ENCODE measurements at places on chromosomes 6 and 20.

DNA sequence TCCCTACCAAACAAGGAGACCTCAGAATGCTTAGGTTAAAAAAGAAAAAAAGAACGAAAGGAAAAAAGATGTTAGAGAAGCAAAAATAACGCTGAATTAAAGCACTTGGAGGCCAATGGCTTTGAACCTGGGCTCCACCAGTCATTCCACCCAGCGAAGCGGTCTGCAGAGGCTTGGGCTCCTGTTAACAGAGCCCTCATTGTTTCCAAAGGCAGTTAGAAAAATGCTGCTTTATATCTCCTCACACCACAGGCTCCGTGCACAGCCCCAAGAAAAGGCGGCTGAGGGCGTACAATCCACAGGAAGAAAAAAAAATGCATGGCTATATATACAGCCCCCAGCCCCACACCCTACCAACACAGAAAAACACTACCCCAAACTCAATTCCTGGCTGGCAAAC, 255.9 kb downstream of the FOXC1 start:
- no peak for DNase-seq

DNA sequence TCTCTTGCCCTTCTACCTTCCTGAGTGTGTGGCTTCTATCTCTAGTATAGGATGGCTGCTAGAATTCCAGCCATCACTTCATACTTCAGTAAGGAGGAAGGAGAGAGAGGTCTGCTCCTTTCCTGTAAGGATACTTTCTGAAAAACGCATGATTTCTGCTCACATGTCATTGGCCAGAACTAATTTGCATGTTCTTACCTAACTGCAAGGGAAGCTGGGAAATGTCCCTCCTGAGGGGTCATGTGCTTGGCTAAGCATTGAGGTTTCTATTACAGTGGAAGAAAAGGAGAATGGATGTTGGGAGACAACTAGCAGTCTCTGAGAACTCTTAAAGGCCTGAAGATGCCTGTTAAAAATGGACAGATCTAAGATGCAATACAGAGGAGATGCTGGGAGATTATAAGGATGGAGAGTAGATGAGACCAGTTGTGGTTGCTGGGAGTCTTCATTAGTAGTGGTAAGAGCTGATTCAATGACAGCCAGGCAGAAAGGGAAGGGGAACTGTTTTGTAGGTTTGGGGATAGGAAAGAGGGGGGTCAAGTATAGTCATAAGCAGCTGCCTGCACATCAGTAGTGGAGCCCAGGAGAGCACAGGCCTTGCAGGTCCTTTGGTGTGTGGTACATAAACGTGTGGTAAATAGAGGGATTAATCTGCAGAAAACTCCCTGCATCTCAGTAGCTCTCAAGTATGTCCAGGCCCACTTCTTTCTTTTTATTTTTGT, 20.2 kb downstream of the CDS2 start:
- no peak for DNase-seq

- no peak for DNase-seq
Observed at GRCh38 chr6:154448448-154449096, 61.9 kb downstream of the CNKSR3 start.

- DNase-seq, result no peak
Observed at GRCh38 chr20:31593221-31594001, 11.7 kb upstream of the ID1 start.

DNA sequence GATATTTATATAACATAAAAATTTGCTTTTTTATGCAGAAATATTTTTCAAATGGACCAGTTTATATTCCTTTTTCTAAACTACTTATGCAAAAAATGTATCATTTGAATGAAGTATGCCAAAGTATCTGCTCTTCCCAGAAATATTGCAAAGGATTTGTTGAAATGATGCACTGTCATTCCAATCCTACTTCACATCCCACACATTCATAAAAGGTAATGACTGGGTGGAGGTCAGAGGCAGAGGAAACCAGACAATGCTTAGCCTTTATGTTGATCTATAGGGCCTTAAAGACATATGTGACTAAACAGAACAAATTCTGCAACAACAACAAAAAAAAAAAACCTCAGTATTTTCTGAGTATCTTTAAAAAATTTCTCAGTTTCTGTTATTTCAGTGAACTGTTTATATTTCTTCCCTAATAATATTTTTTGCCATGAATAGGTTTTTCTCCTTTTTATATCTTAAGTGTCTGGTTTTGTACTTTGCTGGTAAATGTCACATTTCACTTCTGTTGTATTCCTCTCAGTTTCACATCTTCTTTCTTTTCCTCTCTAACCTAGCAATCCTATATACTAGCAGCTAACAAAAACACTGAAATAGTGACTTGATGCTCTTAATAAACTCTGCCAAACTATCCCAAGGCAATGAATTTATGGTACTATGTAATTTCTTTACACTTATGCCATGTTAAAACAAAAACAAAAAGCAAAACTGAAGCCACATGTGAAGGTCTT, 374.1 kb downstream of the BCKDHB start:
- DNase-seq, result no peak

- no peak for DNase-seq
Observed at GRCh38 chr6:74872754-74873476, 332.9 kb downstream of the COL12A1 start.

DNA sequence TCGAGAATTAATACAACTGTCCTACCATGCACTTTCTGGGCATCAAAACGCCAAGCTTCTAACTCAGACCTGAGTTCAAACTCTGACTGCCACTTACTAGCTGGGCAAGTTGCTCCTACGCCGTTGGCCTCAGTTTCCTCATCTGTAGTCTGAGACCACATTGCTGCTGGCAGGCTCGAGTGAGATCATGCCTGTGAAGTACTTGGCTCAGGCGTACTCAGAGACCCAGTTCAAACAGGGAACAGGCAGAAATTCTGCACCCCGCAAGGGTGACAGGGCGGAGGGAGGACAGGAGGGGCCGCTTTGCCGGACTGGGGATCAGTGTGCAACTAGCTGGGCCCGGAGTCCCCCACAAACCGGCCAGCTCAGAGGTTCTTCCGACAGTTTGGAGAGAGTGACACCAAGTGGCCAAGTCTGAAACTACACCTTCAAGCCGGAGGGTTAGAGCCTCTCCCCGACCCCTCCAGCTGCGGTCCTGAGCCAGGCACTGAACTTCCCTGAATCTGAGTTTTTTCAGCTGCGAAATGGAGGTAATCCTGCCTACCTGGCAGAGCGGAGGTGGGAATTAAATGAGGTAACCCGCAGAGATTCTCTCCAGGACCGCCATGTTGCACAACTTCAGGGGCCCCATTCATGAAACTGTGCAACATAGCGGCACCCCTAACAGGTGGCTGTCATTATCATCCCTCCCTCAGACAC, 46.0 kb upstream of the PTPN1 start:
- DNase-seq, result peak; percentile 54

- no peak for DNase-seq
Observed at GRCh38 chr20:34983089-34983820, 27.6 kb downstream of the MYH7B start.

DNA sequence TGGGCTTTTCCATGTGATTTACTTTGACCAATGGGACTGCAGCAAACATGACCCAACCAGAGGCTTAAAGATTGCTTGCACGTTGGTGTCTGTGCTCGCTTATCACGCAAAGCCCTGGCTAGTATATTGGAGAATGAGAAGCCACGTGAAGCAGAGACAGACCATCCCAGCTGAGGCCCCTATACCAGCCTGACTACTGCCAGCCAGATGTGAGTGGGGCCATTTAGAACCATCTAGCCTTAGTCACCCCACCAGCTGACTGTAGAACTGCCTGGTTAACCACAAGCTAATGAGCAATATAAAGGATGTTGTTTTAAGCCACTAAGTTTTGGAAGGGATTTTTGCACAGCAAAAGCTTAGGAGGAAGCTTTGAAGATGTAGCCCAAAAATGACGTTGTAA, 74.5 kb downstream of the MACROD2 start:
- DNase-seq, result no peak

- DNase-seq, result no peak
Observed at GRCh38 chr6:142642651-142643050, 302.3 kb downstream of the HIVEP2 start.

DNA sequence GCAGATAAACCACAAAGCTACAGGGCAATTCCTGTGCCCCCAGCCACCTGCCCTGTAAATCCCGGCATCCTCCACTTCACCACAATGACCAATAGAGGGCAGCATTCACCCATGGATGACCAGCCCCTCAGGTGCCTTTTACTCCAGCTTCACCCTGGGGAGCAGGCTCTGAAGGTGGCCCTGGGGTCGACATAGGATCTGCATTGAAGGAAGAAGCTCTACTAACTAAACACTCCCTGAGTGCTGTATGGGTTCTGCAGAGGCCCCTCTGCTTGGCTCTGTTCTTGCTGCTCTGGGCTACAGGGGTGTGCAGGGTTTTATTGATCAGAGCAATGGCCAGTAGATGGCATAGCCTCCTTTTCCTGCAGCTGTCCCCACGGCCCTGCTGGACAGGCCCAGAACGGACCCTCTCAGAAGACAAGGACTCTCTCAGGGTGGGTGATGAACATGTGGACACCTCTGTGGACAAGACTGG, 20.3 kb downstream of the CST4 start:
- peak; percentile 15 for DNase-seq

- DNase-seq, result no peak
Observed at GRCh38 chr6:101341926-101342325, 51.6 kb upstream of the GRIK2 start.

- DNase-seq, result no peak
Observed at GRCh38 chr6:163764565-163764964, 350.0 kb downstream of the QKI start.

DNA sequence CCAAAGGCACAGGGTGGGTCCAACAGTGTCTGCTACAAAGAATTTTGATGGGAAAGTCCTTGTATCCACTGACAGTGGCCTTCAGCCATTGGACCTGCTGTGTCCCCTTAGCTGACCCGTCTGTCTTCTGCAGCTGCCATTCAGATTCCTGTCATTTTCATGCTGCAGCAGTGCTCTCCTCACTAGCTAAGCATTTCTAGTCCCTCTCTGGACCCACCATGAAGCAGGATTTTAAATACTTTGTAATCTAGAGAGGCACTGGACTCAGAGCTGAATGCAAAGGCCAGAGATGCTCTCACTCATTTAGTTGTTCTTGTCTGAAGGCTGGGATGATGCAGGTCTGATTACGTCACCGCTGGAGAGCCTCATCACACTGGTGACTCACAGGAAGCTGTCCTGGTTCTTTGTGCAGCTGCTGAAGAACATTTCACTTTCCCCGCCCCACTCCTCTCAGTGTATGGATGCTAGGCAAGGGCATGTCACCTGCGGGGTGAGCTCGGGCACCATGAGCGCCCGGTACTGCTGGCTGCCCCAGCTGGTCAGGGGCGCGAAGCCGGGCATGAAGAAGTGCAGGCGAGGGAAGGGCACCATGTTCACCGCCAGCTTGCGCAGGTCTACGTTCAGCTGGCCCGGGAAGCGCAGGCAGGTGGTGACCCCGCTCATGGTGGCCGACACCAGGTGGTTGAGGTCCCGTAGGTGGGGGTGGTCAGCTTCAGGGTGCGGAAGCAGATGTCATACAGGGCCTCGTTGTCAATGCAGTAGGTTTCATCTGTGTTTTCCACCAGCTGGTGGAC, 19.4 kb upstream of the TUBB2A start:
- DNase-seq, result no peak

- no peak for DNase-seq
Observed at GRCh38 chr6:145898376-145898775, 65.8 kb downstream of the SHPRH start.

DNA sequence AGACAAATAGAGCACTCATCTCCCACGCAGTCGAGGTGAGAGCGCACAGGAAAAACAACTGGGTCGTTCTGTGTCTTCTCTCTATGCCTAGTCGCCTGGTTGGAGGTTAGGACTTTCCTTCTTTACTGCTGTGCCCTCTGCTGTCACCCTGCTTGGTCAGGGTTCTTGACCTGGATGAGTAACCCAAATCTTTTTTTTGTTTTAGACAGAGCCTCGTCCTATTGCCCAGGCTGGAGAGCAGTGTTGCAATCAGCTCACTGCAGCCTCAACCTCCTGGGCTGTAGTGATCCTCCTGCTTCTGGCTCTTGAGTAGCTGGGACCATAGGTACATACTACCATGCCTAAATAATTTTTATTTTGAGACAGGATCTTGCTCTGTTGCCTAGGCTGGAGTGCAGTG, 24.5 kb downstream of the PRPF6 start:
- no peak for DNase-seq

DNA sequence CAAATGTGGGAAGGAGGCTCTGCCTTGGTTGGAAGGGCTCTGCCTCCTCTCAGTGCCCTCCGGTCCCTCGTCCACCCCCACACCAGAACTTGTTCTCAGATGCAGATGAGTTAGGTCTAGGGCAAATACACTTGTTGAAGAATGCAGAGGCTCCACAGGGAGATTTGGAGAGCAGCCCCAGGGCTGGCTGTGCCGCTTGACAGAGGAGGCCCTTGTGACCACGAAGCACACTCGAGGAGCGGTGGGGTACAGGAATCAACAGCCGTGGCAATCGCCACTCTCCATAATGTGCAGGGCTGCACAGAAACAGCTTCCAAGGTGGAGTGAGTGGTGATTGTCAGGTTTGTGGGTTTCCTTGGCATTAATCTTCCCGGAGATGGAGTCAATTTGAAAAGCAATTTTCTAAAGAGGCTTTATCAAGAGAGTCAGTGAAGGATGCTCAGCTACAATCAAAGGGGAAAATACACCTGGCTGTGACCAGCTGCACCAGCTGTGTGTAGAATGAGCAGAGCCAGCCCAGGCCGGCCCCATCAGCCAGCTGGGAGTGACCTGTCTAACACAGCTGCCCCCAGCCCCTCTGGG, 59.5 kb downstream of the BFSP1 start:
- DNase-seq, result no peak

DNA sequence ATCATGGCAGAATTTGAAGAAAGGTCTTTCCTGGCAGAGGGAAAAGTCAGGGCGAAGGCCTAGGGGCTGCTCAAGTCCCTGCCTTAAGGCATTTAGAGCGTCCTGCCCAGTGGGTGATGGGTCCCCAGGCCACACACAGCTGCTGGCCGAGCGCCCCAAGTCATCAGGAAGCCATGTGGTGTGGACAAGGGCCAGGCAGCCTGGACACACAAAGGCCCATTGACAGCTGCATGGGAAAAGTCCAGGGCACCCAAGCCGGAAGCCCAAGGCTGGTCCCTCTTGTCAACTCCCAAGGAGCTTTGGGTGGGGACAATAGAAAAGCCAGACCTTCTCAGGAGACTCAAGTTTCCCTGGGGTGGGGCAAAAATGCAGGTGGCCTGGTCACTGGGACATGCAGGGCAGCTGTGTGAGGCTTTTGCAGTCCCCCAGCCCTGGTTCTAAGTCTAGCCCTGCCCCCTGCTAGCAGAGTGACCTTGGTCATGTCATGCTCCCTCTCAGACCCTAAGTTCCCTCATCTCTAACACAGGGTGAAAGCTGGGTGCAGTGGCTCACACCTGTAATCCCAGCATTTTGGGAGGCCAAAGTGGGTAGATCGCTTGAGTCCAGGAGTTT, 44.3 kb upstream of the PTGIS start:
- DNase-seq, result no peak

GRCh38 chr20:5141615-5142014, 14.8 kb downstream of the CDS2 start:
- no peak for DNase-seq

DNA sequence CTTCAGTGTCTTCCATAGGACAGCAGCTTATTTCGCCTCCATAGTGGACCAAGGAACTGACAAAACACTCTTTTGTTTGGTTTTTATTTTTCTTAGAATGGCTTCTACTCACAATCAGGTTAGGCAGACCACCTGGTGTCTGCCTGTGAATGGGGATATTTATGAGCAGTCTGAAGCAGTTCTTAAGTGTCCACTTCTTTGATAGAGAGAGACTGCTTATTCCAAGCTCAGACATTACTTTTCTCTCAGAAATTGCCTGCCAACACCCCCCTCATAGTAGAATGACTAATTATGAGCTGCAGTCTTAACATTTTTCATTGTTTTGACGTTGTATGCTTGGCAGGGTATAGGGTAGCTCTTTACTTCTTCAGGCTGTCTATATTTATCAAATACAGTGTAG, 174.7 kb downstream of the ZFAND3 start:
- DNase-seq, result no peak

Data from activated gamma-delta T cell treated with Interleukin-2 at 50 U/mL for 16 hours (primary cell).